ENCODE measurements at places on chromosomes 3 and 15.

- DNase-seq, result no peak
Measured at GRCh38 chr15:79450648-79451047, 18.5 kb downstream of the MINAR1 start.

DNA sequence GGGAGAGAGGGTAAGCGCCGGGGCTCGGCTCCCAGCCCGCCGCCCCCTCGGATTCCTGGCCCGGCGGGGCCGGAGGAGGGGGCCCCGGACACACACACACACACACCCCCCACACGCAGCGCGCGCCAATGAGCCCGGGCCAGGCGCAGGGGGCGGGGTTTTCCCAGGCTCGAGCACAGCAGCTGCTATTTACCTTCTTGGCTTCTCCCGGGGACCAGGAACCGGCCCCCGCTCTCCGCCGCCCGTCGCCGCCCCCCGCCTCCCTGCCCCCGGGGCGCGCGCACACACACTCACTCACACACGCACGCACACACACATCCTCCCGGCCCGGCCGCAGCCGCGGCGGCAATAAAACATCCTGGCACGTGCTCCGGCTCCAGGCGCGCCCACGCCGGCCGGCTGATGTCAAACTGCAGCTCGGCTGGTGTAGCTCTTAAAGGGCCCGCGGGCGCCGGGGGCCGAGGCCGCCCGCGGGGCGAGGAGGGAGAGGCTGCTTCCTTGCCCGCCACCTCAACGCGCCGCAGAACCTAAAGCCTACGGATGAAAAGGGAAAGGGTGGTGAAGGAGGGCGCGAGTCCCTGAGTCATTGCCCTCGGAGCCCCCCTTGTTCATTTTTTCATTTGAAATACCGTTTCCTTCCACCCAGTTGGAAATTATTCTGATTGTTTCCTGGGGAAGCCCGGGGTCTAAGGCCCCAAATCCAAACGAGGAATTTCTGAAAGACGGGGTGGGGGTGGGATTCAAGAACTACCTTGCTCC lies 1.0 kb upstream of the HES1 start:
- DNase-seq, result peak; percentile 60

DNA sequence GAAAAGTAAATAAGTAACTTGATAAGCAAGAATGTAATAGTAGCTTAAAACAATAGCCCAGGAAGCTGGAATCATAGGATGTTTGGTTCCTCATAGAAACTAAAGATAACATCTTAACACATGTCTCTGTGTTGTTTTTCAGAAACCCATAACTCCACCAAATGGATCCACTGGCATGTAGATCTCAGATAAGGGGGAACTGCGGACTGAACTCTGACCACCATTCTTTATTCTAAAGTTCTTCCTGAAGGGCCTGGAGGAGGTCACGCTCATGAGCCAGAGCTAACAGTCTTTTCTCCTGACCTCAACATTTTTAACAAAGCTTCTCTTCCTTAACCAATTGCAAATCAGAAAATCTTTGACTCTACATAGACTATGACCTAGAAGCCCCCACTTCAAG lies 101.9 kb downstream of the SOX14 start:
- DNase-seq, result no peak

DNA sequence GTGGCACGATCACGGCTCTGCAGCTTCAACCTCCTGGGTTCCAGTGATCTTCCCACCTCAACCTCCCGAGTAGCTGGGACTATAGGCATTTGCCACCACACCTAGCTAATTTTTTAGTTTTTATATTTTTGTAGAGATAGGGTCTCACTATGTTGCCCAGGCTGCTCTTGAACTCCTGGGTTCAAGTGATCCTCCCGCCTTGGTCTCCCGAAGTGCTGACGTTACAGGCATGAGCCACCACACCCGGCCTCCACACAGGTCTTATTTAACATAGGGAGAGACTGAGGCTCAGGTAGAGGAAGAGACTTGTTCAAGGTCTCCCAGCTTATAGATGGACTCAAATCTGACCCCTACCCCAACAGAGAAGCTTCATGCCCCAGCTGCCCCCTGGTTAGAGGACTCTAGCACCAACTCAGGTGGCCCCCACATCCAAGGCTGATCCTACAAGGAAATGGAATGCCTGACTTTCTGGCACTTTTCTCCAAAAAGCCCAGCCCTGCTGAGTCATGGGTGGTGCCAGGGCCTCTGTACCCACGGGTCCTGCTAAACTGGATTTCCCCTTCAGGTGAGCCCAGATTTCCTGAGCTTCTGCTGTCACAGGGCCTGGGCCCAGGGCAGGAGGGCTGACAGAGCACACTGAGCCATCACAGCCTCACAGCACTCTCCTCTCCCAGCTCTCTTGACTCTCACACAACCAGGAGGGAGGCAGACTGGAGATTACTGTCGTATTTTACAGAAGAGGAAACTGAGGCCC lies 5.6 kb downstream of the TMEM40 start:
- DNase-seq, result no peak

- no peak for DNase-seq
Measured at GRCh38 chr15:94631608-94632007, 400.2 kb downstream of the MCTP2 start.

DNA sequence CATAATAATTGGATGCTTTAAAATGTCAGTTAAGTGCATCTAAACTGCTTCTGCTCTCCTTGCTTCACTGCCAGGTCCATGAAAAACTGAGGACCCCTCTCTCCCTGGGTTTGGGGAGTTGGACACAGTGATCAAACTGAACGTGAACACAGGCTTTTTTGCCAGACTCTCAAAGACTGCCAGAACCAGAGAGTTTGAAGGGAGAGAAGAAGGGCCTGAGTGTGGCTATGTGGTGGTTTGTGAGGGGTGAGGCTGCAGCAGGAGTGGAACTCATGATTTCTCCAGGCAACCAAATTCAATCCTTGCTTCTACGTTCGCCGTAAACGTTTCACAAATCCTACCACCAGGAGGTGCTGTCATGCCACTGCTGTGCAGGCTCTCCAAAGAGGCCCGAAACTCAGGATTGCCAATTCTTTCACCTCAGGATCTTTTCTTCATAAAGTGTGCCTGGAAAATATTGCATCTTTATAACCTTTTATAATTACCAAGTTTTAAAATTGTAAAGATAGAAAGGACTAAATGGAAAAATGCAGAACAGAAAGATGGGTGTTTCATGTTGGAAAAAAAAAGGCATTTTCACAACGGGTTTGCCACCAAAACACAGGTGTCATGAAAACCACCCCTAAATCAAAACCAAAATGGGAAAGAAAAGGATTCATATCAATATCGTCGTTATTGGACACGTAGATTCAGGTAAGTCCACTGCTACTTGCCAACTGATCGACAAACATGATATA lies 19.7 kb downstream of the TM4SF4 start:
- no peak for DNase-seq

DNA sequence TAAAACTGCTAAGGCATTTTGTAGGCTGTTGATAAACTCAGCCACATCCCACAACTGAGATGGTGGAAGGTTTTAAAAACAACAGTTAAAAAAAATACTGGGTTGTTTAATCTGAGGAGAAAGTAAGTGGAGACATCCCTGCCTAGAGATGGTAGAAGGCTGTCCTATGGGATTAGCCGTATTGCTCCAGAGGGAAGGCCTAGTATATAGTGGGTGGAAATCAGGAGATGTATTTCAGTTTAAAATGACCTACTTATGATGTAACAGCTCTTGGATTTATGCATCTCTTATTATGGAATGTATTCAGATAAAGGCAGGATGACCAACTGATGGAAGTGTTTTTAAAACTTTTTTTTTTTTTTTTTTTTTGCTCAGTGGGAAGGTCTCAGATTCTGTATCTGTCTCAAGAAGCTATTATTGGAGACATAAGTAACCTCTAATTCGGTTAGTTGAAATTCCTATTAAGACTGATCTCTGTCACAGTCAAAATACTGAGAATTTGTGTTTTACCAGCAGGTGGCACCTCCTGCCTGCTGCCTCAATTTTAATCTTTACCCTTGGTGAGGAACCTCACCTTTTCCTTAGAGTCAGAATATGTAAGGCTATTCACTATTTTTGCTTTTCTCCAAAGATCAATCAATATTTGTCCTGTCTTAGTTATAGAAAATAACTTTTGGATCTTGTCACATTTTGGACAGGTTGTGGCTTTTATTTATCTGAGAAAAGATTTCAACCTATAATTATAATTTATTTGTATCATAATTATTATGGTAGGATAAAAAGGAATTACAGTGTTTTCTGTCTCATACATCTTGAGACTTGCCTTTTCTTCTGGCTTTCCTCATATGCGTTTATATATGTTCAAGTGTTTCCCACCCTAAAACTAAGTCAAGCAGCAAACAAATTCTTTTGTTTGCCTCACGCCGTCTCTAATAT lies 63.0 kb downstream of the VPS8 start:
- DNase-seq, result no peak

GRCh38 chr3:127629467-127630403 lies 750 bp downstream of the PODXL2 start:
- DNase-seq, result no peak

- DNase-seq, result no peak
Measured at GRCh38 chr3:89315750-89316470, 208.5 kb downstream of the EPHA3 start.

DNA sequence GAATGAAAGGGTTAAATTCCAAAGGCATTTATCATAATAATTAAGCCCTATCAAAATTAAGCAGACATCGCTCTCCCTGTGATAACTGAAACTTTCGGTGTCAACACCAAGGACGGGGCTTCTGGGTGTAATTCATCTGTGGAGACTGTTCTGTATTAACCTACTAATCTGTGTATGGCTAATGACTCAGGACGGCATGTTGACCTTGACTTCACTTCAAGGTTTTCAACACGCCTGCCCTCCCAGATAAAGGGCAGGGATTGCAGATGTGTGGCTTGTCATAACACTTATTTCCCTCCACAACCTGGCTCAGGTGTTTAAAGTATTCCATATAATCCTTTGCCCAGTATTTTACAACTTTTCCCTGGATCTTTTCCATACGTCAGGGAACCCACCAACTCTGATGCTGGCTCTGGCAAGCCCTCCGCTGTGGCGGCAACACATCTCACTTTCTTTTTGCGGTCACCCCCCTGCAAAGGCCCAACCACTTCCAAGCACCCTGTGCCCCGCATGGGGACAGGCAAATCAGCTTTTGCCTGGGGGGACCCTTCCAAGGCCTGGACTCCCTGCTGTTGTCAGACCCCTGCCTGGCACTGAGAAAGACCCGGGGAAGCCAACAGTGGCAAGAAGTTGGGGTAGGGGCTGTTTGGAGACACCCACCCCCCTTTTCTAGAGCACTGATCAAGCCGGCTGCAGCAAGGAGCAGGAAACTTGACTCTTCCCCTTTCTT lies 93.2 kb upstream of the MEF2A start:
- no peak for DNase-seq

DNA sequence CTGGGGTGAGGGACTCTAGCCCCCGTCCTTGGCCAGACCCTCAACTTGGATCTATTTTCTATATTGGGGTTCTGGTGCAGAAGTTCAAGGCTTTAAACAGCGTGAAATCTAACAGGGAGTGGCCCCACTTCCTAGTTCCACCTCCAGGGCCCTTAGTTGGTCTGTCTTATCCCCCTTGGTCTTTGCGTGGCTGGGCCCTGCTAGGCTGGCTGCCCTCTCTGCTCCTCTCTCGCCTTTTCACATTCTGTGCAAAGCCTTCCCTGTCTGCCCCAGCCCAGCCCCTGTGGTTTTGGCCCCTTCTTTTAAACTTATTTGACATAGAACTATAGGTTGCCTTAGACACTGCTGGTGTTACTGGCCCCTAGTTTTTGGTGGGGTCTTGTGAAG lies 5.6 kb downstream of the PPCDC start:
- DNase-seq, result no peak

DNA sequence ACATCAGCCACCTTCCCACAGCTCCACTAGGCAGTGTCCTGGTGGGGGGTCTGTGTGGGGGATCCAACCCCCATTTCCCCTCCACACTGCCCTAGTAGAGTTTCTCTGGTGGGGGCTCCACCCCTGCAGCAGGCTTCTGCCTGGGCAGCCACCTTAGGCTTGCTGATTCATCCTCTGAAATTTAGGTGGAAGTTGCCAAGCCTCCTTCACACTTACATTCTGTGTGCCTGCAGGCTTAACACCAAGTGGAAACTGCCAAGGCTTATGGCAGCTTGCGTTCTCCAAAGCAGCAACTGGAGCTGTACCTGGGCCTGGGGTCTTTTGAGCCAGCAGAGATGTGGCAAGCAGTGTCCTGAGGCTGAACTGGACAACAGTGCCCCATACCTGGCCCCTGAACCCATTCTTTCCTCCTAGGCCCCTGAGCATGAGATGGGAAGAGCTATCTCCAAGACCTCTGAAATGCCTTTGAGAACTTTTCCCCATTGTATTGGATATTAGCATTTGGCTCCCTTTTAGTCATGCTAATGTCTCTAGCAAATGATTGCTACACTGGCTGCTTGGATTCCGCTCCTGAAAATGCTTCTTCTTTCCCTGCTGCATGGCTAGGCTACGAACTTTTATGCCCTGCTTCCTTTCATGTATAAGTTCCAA lies 32.5 kb downstream of the CPN2 start:
- DNase-seq, result no peak

DNA sequence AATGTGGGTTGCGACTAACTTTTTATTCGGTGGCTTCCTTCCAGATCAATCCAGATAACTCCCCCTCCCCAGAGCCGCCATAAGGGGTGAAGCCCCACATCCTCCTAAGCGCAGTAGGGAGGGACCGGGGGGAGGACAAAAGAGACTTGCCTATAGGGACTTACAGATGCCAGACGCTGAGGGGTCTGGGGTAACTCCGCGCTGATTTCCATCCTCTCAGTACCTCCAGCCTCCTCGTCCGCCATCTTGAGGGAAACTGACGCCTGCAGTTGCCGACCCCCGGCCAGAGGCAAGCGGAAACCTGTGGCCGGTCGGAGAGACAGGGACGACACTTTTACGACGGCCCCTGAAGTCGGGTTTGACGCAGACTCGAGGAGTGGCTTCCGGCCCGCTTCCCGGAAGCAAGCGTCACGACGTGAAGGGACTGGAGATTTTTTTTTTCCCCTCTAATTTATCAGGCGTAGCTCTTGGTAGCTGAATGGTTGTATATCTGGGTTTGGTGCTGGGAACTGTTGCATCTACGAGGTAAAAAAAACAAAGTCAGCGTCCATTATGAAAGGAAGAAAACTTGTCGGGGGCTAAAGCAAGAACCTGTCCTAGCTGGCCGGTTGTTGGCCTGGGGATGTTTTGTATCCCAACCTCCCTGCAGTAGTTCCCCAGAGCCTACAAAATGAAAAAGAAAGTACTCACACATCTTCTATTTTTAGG lies at the start of gene UBR1:
UBR1 (minus strand) TSS at position 261 of the 708 bp plus-strand sequence; CDS start at position 245, 16 bp downstream.
- DNase-seq, result peak; percentile 89

DNA sequence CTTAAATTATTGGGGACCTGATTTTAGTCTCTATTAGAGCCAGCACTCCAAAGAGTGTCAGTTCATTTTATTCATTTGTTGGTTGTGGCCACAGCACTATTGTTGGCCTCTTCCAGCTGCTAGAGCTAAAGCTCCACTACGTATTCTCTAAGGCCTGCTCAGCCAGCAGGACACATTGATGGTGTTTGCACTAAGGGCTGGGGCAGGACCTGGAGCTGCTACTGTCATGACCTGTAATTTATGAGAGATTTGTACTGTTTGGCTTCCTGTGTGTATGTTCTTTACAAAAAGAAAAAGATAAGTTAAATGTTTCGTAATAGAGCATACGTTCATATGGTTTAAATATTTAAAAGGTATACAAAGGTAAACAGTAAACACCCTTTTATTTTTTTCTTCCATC lies 8.1 kb downstream of the GFM1 start:
- no peak for DNase-seq

- no peak for DNase-seq
Measured at GRCh38 chr15:69317392-69317841, 18.7 kb downstream of the PAQR5 start.

- DNase-seq, result no peak
Measured at GRCh38 chr3:100106531-100107141, 7.7 kb downstream of the FILIP1L start.

- DNase-seq, result no peak
Measured at GRCh38 chr3:59407425-59407824, 357.6 kb upstream of the CFAP20DC start.

- DNase-seq, result no peak
Measured at GRCh38 chr3:62167566-62168262, 205.6 kb downstream of the FEZF2 start.
